ENCODE measurements at places on chromosomes 11 and 22. TPM values are rescaled to one million over a fixed set of nuclear protein-coding genes. Genes with fewer than 3 reads are reported as not detected.

Gene NXPE1
- total RNA-seq = not detected

Gene NELL1
- total RNA-seq = not detected

- no peaks in the 10 kb centered on the region for H3K36me3 ChIP-seq
- no peak overlapping the region for H3K4me3 ChIP-seq
- H3K27ac ChIP-seq = no peak overlapping the region
These were observed 1.7 kb downstream of the OSBPL5 start for GRCh38 chr11:3163241-3163981.

Gene ACP2
- total RNA-seq = 27.1 TPM

DNA sequence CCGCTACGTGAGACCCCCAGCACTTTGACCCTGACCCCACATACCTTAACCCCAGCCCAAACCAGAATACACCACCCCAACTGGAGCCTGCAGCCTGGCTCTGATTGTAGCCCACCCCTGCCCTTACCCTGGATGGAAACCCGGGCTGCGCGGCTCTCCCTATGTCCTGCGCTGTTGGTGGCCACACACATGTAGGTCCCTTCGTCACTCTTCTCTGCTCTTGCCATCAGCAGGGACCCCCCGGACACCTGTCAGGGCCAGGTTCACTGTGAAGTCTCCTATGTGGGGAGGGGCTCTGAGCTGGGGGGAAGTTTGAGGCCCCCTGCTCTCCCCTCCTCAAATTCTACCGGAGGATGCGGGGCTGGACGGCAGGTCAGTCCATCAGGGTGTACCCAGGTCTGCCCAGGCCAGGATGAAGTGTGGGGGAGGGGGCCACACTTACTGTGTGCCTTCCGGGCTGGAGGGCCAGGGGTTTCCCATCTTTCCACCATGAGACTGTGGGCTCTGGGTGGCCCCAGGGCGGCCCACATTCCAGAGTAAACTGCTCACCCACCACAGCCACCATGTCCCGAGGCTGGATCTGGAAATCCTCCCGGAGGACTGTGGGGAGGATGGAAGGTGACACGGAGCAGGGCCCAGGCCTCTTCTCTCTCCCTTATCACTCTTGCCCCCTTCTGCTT, 1.5 kb downstream of the ROBO4 start:
- no peaks in the 10 kb centered on the region for H3K36me3 ChIP-seq
- H3K27me3 ChIP-seq = peaks cover 20% of the 10 kb centered on the region
- no peak overlapping the region for H3K27ac ChIP-seq
- peak; percentile 9 for DNase-seq

DNA sequence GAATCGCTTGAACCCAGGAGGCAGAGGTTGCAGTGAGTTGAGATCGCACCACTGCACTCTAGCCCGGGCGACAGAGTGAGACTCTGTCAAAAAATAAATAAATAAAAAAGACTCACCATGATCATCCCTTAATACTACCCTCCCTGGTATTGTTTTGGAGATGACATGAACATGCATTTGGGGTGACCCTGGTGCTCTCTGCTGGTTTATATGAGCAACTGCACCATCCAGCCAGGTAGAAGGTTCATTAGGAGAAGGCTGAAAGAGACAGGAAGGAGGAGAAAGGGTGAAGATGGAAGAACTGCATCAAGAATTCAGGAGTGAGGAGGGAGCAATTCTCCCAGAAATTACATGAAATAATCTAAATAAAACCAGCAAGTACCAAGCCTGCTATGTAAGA, 37.8 kb downstream of the SLC5A1 start:
- DNase-seq = peak; percentile 34
- peaks cover 4% of the 10 kb centered on the region for H3K4me1 ChIP-seq
- no peak overlapping the region for H3K4me3 ChIP-seq

DNA sequence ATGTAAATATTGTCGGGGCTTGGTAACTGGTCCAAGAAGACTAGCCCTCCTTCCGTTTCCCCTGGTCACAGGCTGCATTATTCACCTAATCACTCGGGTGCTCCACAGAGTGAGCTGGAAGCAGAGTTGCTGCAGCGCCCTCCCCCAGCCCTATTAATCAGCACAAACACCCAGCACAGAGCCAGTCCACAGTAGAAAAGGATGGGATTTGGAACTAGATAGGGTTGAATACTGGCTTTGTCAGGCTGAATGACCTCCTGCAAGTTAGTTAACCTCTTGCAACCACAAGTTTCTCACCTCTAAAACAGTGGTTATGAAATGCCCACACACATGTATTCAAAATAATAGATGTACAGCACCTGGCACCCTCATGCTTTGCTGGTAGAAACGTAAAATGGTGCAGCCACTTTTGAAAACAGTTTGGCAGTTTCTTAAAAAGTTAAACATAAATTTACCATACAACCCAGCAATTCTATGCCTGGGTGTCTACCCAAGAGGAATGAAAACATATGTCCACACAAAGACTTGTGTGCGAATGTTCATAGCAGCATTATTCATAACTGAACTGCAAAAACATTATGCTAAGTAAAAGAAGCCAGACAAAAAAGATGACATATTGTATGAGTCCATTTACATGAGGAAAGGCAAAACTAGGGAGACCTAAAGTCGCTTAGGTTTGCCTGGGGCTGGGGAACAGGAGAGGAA, 31.7 kb upstream of the APLP2 start:
- no peak overlapping the region for H3K27ac ChIP-seq
- peaks cover 5% of the 10 kb centered on the region for H3K27me3 ChIP-seq
- H3K4me1 ChIP-seq = no peaks in the 10 kb centered on the region
- no peak for DNase-seq

- no peak for DNase-seq
- no peak overlapping the region for H3K27ac ChIP-seq
- H3K4me3 ChIP-seq = no peak overlapping the region
- H3K27me3 ChIP-seq = peaks cover 12% of the 10 kb centered on the region
These were observed 44.1 kb downstream of the RBFOX2 start for GRCh38 chr22:35984183-35985175.

DNA sequence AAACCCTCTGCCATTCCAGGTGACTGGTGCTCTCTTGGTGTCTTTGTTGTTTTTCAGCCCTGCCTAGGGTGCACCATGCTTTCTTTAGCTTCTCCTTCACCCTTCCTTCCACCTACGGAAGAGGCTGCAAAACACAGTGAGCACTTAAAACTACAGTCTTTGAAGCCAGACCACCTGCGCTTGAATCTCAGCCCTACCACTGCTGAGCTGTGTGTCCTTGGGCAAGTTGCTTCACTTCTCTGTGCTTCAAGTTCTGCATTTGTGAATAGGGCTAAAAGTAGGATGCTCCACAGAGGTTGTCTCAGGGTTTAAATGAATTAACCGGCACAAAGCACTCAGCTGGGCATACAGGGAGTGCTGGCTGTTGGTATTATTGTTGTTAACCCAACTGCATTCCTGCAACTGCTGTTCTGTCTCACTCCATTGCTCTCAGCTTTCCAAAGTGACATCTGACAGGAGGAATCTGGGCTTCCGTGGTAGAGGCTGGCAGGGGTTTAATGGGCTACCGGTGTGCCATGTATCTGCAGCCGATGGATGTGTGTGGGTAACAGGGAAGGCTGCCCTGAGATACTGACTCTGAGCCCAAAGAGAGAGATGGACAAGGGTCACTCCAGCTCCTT, 139.3 kb downstream of the FBXO7 start:
- H3K4me1 ChIP-seq = no peaks in the 10 kb centered on the region
- H3K27me3 ChIP-seq = peaks cover 2% of the 10 kb centered on the region
- no peak overlapping the region for H3K27ac ChIP-seq
- no peak for DNase-seq
